ENCODE measurements at places on chromosomes 6 and 20.

DNA sequence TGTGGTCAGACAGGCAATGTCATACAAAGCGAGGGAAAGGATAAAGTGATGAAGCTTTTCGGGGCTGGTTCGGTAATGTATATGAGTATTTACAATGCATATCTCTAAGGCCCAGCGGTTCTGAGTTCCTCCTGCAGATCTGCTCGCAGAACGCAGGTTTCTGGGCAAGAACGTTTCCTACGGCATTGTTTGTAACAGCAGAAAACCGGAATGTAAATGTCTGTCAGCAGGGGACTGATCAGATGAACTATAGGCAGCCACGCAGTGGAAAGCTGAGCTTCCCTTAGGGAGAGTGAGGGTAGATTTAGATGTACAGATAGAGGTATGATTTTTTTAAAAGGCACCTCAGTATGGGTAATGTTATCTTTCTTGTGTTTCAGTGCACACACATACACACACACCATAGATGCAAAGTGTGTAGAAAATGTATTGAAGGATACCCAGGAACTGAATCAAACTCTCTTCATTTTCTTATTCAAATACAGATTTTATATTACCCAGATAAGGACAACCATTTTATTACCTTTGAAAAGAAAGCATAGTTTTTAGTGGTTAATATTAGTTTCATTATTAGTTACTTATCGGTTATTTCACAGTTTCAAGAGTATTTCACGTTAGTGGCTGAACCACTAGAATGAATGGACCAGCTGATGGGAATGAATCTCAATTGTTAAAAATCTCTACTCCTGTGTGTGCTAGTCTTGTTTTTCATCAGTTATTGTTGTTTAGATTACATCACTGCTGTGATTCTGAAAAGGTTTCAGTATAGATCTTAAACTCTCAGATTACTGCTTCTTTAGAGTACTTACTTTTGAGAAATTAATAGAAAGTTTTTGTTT, 56.2 kb downstream of the SNX9 start:
- no peak for DNase-seq

GRCh38 chr6:43774776-43775534, 4.9 kb downstream of the VEGFA start:
- peak; percentile 48 for DNase-seq

DNA sequence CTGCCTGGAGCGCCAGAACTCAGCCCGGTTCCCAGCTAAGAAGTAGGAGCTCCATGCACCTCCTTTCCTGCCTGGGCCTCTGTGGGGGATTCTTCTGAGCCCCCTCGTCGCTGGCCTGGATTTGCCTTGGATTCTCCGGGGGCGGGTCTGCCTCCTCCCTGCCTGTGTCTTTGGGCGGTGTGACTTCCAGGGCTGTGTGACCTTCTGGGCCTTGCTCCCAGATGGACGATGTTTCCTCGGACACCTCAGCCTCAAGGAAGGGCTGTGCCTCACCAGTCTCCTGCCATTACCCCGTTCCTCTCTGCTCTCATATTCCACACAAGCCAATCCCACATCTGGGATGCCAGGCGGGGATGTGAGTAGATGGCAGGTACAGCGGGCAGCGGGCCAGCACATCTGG, 76.8 kb downstream of the ERMARD start:
- no peak for DNase-seq

GRCh38 chr6:134574491-134574890, 256.6 kb upstream of the SGK1 start:
- no peak for DNase-seq

GRCh38 chr6:111802015-111802414, 71.2 kb downstream of the FYN start:
- no peak for DNase-seq
